ENCODE measurements at places on chromosomes 6 and 20.

- DNase-seq, result no peak
These were observed 229.8 kb downstream of the HAO1 start for GRCh38 chr20:7710440-7710839.

GRCh38 chr6:158068893-158069799, 87.5 kb downstream of the SYNJ2 start:
- no peak for DNase-seq

DNA sequence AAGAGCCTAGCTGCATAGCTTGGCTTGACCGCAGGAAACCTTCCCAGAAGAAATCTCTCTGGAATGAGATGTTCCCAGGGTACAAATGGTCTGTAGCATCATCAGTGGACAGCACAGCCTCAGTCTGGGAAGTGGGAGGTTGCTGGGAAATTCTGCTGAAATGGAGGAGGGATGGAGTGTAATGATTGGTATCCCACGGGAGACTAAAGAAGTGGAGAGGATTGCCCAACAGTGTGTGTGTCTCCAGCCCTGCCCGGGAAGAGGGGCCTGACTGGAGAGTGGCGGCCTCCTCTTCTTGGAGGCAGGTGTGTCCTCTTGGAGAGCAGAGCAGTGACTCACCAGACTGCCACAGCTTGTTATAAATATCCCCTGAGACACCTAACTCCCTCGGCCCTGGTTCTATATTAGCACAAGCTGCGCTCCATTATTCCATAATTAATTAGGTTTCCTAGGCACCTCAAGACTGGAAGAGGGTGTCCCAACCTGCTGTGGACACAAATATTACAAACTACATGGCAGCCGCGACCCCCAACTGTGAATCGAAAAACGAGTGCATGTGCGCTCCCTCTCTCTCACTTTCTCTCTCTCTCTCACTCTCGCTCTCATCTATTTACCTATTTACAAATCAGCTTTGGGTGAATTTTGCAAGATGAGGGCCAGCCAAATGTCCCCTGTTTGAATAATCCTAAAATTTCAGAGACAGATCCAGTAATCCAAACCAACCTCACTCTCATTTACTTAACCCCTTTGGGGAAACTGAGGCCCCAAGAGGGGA, 68.8 kb downstream of the FGD2 start:
- no peak for DNase-seq

DNA sequence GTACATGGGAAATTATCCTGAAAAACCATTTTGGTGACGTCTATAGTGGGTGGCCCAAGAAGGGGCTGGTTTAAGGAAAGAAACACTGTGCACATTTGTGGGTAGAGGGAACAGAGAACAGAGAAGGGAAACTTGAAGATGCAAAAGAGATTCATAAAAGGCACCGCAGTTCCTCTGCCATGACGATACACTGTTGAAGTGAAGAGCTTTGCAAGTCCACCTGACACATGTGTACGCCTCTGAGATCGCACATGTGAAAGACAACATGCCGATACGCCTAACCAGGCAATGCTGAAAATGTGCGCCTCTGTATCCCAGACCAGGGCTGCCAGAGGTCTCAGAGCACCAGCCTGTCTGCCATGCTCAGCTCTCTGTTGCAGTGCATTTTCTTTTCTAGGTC, 180.9 kb downstream of the KIF16B start:
- no peak for DNase-seq

DNA sequence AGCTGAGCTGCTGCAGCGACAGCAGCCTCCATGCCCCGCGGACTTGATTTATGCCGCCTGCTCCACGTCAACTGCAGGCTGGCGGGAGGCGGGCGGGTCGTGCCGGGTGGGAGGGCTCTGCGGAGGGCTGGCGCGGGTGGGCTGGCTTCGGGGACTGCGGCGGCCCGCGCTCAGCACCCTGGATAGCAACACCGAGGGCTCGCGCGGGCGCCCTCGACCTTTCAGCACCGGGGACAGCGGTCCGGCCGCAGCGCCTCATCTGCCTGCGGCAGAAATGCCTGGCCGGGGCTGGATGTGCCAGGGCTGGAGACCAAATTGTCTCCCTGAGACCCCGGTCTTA, 792 bp downstream of the SNAP25 start:
- DNase-seq, result peak; percentile 15

GRCh38 chr6:148840256-148840655, 93.4 kb downstream of the UST start:
- DNase-seq, result no peak

GRCh38 chr6:161227004-161227960, 46.6 kb downstream of the AGPAT4 start:
- no peak for DNase-seq

GRCh38 chr6:128025478-128025877, 124.6 kb upstream of the THEMIS start:
- DNase-seq, result no peak

Measured in stimulated activated CD8-positive, alpha-beta memory T cell treated with anti-CD3 and anti-CD28 coated beads, Interleukin-12 subunit alpha, Interleukin-12 subunit beta, amount 100 ng/mL, for 1 hour (primary cell).